ENCODE measurements at places on chromosomes 5 and 9.

DNA sequence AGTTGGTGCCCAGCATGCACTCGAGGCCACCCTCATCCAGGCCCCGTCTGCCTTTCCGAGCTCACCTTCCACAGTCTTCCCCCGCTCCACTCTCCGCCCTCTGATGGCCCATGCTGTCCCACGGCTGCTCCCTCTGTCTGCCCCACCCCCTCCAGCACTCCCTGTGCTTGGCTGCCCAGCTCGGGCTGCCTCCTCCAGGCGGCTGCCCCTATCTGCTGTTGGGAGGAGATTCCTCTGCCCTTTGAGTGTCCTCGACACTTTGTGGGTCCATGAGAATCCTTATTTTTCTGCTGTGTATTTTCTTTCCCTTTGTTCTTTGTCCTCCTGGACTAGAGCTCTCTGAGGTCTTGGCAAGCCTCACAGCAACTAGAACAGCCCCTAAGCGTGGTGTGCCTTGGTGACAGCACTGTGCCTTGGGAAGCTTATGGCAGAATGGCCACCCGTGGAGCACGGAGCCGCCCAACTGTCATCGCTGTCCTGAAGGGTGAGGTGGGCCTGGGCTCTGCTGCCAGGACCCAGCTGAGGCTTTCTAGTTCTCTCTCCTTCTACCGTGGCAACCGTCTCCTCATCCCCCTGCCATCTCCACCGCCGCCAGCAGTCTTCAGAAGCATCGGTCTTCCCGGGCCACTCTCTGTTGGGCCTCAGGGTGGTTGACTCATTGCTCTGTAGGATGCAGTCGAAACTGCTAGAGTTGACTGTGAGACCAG lies 5.2 kb downstream of the NTMT1 start:
- DNase-seq: no peak

DNA sequence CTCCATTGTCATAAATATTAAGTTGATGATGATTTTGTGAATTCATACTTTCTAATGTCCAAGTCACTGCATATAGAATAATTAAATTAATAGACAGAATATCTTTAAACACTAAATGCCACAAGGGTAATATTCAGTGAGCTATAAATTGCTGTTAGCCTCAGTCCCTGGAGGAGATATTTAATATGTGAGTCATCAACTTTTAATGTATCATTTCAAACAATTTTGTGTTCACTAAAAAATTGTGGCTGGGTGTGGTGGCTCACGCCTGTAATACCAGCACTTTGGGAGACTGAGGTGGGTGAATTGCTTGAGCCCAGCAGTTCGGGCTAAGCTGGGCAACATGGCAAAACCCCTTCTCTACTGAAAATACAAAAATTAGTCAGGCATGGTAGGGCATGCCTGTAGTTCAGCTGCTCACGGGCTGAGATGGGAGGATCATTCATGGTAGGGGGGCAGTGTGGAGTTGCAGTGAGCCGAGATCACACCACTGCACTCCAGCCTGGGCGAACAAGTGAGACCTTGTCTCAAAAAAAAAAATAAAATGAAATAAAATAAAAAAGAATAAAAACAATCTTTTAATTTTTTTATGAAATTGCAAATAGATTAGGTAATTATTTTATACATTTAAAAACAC lies 717.3 kb upstream of the CHD1 start:
- no peak for DNase-seq

GRCh38 chr5:131242728-131243255 lies 21.1 kb upstream of the CDC42SE2 start:
- no peak for DNase-seq

DNA sequence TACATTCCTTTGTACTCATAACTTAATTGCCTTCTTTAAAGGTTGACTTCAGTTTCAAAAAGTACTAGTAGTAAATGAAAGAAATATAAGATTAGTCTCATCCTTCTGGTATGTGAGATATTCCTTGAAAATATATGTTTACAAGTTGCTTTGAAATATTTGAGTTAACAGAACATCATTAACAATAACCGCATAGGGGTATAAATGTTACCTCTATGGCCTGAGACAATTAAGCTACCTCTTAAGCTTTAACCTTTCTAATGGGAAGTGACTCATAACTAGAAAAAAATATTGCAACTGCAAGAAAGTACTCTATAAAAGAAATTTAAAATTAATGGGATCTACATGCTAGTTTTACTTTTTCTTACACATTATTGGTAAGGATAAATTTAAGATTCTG lies 399.0 kb downstream of the CDH10 start:
- no peak for DNase-seq

- no peak for DNase-seq
These were observed 242.0 kb downstream of the CRB2 start for GRCh38 chr9:123597876-123598556.

DNA sequence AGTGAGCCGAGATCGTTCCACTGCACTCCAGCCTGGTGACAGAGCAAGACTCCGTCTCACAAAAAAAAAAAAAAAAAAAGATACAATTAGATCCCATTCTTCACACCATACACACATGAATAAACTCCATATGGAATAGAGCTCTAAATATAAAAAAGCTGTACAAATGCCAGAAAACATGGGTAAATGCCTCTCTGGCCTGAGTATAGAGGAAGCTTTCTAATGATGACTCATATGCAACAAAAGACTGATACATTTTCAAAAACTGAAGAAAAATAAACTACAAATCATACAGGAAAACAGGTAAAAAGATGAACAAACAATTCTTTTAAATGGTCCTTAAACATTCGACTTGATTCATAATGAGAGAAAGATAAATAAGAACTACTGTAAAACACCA lies 8.6 kb downstream of the ZFP62 start:
- DNase-seq: no peak

- DNase-seq: no peak
These were observed 1.6 kb downstream of the CRAT start for GRCh38 chr9:129108805-129109536.

GRCh38 chr9:89352874-89353649 lies 34.8 kb downstream of the SECISBP2 start:
- no peak for DNase-seq

- no peak for DNase-seq
These were observed 3.2 kb downstream of the ODF2 start for GRCh38 chr9:128459011-128459410.

DNA sequence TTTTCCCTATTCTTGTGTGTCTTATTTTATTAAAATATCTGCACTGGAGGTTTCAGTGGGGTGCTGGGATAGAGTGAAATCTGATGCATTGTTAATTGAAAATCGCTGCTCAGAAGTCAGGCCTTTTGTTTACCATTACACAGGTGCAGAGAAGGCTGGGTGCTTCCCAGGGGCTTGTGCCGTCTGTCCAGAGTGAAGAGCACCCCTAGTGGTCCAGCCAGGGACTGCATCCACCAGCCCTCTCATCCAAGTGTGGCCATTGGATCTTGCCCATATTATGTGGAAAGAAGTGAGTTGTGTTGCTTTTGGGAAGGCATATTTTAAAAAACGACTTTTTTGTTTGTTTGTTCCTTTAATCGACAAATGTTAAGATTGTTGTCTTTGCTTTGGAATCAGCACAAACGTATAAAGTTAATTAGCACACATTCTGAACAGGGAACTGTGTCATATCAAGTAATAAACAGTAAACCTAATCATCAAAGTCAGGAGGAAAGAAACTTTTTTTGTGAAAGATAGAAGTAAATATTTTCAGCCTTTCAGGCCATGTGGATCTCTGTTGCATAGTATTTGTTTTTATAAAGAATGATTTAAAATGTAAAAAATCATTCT lies 315.6 kb downstream of the MTRR start:
- DNase-seq: peak; percentile 15

DNA sequence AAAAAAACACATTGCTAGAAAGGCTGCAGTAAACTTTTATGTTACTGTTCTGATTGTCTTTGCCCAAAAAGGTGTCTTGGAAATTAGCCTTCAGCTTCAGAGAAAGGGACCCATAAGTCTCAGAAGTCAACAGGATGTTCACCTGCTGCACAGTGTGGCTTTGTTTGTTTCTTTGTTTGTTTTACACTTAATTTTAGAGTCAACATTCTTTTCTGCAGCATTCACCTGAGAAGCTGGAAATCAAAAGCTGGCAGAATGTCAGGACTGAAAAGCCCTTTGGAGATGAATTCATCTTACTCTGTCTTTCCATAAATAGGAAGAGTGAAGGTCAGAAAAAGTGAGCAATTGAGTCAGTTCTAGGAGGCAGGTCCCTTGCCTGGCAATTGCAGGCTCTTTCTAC lies 170.0 kb downstream of the PAPPA start:
- no peak for DNase-seq

- no peak for DNase-seq
These were observed 274.2 kb downstream of the CRB2 start for GRCh38 chr9:123630233-123630632.

DNA sequence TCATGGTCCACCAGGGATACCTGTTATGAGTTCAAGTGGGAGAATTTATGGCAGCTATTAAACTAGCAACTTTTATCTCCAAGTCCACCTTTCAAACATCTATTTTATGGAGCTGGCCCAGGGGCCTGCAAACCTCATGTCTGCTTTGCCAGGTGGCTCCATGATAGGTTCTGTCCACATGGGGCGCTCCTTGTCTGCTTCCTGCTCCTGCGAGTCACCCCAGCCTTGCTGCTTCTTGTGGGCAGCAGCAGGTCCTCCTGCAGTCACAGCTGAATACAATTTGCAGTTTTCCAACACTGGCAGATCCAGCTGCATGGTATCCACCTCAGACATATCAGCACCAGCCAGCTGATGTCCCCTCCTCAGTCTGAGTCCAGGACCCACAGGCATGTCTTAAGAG lies 39.6 kb upstream of the FRRS1L start:
- no peak for DNase-seq

DNA sequence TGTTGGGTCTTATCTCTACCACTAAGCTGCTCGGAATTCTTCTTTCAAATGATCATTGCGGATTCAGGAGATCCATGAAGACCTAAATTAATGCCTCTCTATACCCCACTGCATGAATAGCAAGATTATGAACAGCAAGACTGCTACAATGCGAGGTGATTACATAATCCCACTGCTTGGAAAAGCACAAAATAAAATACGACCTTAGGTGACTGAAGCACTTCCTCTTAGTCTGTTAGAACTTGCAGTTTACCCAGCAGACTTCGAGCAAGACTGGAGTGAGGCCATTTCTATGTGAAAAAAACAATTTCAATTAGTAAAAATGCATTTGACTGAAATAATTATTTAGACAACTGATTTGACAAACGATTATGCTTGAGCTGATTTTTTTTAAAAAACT lies 59.8 kb downstream of the SH3RF2 start:
- DNase-seq: no peak

DNA sequence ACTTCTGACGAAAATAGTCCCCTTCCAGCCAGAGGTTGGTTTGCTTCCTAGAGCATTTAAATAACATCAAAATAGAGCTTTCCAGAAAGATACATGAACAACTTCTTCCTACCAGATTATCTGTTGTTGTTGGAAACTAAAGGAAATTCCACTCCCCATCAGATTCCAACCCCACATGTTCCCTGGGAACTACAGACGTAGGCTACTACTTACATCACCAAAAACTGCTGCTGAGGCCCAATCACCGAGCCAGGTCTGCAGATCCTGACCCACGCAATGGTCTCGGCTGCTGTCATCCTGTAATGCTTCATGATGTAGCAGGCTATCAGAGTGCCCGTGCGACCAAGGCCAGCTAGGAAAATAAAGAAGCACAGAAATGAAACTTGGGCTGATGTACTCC lies 73.4 kb downstream of the HABP4 start:
- no peak for DNase-seq

- no peak for DNase-seq
These were observed 49.2 kb downstream of the ROR2 start for GRCh38 chr9:91900797-91901177.

- DNase-seq: no peak
These were observed 55.0 kb downstream of the MEF2C start for GRCh38 chr5:88827997-88828396.

- DNase-seq: no peak
These were observed 118.6 kb downstream of the RGS3 start for GRCh38 chr9:113581865-113582697.

GRCh38 chr9:133035669-133036068 lies 4.9 kb downstream of the GTF3C5 start:
- DNase-seq: no peak

GRCh38 chr9:20477940-20478620 lies 144.2 kb downstream of the MLLT3 start:
- DNase-seq: peak; percentile 50

GRCh38 chr5:176658007-176658599 lies 10.8 kb downstream of the TSPAN17 start:
- no peak for DNase-seq

DNA sequence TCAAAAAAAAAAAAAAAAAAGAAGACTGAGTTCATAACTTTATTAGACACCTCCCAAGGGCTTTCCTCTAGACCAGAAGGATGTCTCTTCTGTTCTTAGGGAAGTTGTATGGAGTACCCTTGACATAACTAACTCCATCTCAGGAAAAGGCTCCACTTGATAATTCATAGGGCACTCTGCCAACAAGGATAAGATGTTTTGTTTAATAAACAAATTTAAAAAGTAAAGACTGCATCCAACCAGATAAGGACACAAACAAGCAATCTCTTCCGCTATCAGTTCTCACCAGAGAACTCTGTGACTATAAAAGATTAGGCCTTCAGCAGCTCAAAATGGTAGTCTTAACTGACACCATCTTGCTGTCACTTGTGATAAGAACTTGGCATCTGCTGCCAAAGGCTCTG lies 65.8 kb downstream of the SFXN1 start:
- DNase-seq: no peak

GRCh38 chr5:72280581-72281069 lies 39.4 kb downstream of the MRPS27 start:
- DNase-seq: no peak

Measured in NCI-H526 treated with DMSO at 0.1 percent for 48 hours (cell line).